Dermis microvascular lymphatic vessel endothelial cell (primary cell): ENCODE measurements at places on chromosomes 1 and 21. TPM values are rescaled to one million over a fixed set of nuclear protein-coding genes. Genes with fewer than 3 reads are reported as not detected.

DNA sequence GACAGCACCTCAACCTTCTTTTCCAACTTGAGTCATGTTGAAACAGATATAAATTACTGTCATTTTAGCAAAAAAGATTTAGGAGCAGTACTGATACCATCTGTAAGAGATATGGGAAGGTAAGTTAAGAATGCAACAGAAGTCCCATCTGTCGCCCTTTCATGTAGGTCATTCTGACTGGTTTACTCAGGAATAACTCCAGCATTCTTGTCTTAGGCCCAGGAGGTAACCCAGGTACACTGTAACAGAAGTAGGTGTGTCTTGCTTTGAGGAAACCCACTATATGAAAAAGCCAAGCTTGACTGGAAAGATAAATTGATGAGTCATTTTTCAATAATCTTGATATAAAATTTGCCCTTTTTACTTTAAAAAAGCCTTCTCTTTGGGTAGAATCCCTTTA lies 35.4 kb downstream of the PGM1 start:
- no peak for DNase-seq

DNA sequence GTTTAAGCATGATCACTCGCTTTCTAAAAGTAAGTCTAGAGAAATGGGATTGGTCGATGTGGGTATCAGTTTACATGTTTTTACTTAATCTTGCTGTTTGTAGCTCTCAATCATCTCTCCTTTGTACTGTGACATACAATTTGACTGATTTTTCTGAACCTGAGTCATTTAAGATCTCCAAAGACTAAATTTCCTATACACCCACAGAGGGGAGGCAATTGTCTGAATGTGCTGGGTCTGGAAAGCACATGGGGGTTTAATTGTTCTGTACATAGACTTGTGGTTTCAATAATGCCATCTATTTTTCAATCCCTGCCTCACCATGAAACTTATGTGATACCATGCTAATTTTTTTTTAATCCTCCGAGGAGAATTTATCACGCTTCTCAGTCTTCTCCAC lies 65.8 kb downstream of the USP25 start:
- no peak for DNase-seq

- DNase-seq, result no peak
These were observed 15.6 kb upstream of the IFI44L start for GRCh38 chr1:78604643-78605042.

Gene TRAF3IP3
- not detected in 2 replicates for total RNA-seq
